ENCODE measurements at places on chromosomes 2 and 18. TPM values are rescaled to one million over a fixed set of nuclear protein-coding genes. Genes with fewer than 3 reads are reported as not detected.

The RTP5 gene
- not detected for total RNA-seq

The CLEC4F gene
- total RNA-seq, result not detected

The IHH gene
- 85.5 TPM for total RNA-seq

The FOSL2 gene
- 142 TPM for total RNA-seq

The HSBP1L1 gene
- total RNA-seq, result 42.4 TPM

The ALPP gene
- total RNA-seq, result not detected

The IL1F10 gene
- total RNA-seq, result not detected

Measured in left colon (tissue), 2 donors.